Suppressor macrophage treated with lipopolysaccharide for 1 hour (primary cell): ENCODE measurements at places on chromosomes 5 and 9.

- DNase-seq, result no peak
Measured at GRCh38 chr5:78611126-78611605, 37.4 kb downstream of the LHFPL2 start.

DNA sequence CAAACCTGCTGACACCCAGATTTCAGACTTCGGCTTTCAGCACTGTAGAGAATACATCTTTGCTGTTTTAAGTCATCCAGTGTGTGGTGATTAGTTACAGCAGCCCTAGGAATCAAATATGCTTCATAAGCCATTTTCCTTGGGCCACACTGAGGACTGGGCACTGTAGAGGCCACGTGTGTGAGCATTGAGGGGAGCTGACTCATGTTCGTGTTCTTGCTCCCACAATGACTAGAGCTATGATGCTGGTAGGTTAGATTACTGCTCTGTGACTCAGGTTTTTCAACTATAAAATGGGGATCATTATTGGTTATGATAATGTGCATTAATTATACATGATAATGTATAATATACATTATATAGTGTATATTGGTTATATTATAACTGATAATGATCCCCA, 96.5 kb upstream of the PALM2AKAP2 start:
- no peak for DNase-seq

DNA sequence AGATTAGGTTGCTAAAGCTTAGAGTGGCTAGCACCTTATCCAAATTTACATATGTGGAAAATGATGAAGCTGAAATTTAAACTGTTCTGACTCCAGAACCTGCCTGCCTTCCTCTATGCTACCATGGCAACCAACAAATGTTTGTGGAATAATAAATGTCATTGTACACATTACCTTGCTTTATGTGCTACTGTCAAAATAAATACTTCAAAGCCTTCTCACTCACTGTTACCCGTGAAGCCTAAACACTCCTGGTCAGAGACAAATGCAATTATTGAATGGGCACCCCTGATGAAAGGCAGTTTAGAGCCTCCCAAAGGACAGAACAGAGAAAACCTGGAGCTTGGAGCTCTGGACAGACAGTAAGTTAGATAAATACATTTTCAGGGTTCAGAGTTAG, 158.6 kb downstream of the FAM114A2 start:
- no peak for DNase-seq

GRCh38 chr5:16563686-16564085, 53.1 kb downstream of the RETREG1 start:
- DNase-seq, result peak; percentile 53

GRCh38 chr9:93290495-93291434, 106.8 kb downstream of the WNK2 start:
- no peak for DNase-seq

DNA sequence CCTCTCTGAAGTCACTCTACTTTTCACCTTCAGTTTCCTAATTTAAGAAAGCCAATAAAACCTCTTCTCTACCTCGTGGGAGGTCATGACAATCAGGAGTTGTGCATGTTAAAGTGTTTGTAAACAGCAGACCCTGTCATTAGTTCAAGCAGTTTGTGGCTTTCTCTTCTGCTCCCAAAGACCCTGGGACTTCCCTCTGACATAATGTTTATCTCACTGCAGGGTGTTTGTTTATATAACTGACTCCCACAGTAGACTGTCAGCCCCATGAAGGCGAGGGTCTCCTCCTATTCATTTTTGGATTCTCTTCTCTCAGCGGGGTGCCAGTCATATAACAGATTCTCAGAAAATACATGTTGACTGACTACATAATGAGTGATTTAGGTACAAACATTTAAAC, 360.0 kb upstream of the ZNF462 start:
- no peak for DNase-seq

DNA sequence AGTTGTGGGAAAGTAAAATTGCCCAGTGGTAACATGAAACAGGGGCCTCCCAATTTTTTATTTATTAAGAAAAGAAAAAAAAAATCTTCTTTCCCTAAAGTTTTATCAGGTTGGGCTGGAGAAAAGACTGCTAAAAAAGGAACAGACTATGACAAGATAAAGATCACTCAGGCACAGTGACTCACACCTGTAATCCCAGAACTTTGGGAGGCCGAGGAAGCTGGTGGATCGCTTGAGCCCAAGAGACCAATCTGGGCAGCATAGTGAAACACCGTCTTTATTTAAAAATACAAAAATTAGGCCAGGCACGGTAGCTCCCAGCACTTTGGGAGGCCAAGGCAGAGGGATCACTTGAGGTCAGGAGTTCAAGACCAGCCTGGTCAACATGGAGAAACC, 312.5 kb downstream of the CETN3 start:
- DNase-seq, result no peak

GRCh38 chr5:135221187-135221473, 177.9 kb downstream of the MACROH2A1 start:
- DNase-seq, result peak; percentile 76

DNA sequence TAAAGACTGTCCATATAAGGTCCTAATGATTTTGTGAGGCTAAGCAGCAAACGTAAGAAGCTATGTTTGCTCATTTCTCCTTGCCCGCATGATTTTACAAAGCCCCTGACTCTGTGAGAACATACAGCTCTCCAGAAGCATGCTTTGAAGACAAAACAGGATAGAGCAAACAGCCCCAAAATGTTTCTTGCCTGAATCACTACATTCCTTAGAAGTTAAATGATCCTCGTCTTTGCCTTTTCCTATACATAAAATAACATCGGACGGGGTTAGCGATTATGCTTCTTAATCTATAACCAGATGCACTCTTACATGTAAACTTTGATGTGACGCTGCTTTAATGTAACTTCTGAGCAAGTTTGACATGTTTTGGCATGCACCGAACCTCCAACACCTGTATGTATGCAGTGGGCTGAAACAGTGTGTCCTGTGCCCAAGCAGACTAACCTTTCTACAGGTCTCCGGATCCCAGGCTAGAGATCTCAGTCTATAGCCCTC, 353.7 kb downstream of the CETN3 start:
- DNase-seq, result no peak

GRCh38 chr5:54492178-54492577, 25.4 kb upstream of the SNX18 start:
- DNase-seq, result no peak

DNA sequence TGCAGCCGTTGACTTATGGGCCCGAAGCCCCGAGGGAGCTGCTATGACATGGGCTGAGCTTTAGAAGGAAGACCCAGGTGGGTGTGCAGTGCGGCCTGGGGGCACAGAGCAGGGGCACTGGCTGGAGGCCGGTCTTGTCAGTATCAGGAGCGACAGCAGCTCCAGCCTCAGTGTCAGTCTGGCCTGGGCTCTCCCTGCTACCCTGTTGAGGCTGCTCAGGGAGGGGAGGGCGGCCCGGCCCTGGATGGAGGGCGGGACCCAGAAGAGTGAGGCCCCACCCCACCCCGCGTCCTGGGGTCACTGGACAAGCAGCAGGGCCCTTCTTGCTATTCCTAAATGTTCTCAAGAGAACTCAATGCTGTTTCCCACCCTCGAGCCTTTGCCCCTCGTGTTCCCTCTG, 18.0 kb downstream of the GFI1B start:
- no peak for DNase-seq

GRCh38 chr9:97859346-97859745, 6.3 kb downstream of the FOXE1 start:
- no peak for DNase-seq

- DNase-seq, result peak; percentile 89
Measured at GRCh38 chr5:100872408-100873190, 30.5 kb downstream of the ST8SIA4 start.

GRCh38 chr5:32090755-32091128, 83.4 kb downstream of the GOLPH3 start:
- DNase-seq, result no peak

- DNase-seq, result no peak
Measured at GRCh38 chr5:61471352-61471751, 139.3 kb downstream of the ZSWIM6 start.

DNA sequence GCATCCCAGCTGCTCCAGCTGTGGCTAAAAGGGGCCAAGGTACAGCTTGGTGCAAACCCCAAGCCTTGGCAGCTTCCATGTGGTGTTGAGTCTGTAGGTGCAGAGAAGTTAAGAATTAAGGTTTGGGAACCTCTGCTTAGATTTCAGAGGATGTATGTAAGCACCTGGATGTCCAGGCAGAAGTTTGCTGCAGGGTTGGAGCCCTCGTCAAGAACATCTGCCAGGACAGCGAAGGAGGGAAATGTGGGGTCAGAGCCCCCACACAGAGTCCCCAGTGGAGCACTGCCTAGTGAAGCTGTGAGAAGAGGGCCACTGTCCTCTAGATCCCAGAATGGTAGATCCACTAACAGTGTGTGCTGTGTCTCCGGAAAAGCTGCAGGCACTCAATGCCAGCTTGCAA, 236.2 kb upstream of the ADRA1B start:
- no peak for DNase-seq

- no peak for DNase-seq
Measured at GRCh38 chr5:166781737-166782136, 1509.7 kb upstream of the WWC1 start.

DNA sequence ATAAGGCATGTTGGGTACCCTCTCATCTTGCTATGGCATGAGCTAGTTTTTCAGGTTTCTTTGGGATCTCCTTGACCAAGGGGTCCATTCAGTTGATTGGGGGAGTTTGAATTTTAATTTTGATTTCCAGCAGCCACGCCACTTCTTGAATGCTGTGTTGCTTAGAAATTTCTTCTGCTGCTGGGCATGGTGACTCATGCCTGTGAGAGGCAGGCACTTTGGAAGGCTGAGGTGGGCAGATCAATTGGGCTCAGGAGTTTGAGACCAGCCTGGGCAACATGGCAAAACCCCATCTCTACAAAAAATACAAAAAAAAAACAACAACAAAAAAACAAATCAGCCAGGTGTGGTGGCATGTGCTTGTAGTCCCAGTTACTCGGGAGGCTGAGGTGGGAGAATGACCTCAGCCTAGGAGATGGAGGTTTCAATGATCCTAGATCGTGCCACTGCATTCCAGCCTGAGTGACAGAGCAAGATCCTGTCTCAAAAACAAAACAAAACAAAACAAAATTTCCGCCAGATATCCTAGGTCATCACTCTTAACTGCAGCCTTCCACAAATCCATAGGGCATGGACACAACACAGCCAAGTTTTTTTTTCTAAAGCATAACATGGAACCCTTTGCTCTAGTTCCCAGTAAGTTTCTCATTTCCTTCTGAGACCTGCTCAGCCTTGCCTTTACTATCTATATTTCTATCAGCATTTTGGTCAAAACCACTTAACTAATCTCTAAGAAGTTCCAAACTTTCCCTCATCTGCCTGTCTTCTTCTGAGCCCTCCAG, 17.7 kb downstream of the TMC1 start:
- DNase-seq, result no peak

DNA sequence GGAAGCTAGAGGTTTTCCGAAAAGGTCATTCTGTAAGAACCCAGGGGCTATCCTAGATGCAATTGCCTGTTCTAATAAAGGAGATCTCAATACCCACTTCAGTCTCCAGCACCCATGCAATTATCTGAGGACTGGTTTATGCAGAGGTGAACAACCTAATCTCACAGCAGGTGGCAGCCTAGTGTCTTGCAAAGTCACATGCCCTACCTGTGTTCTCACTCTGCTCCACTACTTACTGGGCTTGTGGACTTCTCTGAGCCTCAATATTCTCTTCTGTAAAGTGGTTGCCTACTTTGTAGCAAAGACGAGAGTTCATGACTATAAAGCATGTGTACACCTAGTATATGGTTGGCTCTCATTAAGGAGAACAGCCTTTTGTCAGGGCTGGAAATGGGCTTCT, 21.0 kb upstream of the ALDH1B1 start:
- DNase-seq, result no peak

GRCh38 chr5:176851380-176851779, 41.0 kb downstream of the UNC5A start:
- DNase-seq, result no peak

DNA sequence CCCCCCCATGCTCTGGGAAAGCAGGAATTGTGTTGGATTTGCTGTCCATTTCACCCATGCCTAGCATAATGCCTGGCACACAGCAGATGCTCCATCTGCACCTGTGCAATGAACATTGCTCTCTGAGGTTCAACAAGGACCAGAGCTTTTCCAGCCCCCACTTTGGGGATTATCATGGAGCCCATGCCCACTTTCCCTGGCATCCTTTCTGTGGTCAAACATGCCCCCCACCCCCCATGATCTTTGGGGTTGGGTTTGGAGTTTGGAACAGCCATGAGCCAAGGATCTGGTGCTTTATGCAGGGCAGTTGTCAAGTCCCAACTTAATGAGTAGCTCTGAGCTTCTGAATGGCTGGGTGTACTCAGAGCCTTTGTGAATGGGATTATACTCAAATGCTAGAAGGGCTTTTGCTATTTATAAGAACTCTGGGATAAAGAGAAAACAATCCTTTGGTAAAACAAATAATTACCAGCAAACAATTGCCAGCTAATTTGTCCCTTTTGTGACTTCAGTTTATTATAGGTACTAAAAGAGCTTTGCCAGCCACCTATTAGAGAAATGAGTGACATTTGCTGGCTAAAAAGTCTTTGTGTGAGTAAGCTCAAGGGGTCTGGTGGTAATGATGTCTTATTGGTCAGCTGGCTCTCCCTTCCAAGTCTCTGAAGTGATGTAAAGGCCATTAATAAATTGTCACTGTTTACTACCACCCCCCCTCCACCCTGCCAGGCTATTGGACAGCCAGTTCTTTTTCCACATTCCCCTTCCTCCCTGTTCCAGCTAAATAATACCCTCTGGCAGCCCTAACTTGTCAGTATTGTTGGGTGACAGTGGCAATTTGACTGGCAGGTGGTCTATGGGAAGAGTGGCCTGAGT, 182.3 kb downstream of the MACROH2A1 start:
- DNase-seq, result no peak

- DNase-seq, result no peak
Measured at GRCh38 chr5:116613445-116613844, 38.8 kb upstream of the SEMA6A start.

DNA sequence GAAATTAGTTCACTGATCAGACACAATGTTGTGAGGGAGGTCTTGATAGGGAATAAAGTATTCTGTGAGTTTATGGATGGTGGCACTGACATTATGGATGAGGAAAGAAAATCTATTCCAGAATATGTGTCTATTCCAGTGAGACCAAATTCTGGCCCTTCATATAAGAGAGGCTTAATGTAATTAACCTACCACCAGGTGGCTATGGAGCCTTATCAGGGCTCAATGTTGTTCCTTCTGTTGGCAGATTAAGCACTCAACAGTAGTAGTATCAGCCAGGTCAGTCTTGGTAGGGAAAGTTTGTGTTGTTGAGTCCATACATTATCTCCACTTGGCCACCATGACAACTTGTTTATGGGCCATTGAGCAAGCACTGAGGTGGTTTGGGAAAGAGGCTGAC, 41.7 kb upstream of the BARX1 start:
- no peak for DNase-seq

DNA sequence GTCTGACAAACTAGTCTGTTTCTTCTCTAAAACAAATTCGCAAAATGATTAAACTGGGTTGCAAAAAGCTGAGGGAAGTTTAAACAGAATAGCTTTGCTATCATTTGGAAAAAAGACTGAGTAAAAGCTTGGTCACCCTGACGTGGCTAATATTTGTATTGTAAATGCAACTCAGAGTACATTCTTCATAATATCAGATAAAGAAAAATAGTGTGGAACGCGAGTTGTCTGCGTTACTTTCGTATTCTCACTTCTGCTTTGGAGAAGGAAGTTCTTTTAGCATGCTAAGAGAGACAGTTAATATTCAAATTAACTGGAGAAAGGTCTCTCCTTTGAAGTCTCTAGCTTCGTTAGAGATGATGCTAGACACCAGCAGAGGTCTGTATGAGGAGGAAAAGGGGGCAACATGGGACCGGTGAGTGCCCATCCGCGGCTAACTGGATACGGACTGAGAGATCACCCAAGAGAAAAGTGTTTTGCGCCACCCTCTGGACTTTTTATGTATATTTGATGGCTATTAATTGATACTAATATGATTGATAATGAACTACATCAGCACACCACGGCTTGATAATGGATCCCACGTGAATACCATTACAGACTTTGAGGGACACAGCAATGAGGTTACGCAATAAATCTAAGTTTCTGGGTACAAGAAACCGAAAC, 2.9 kb upstream of the CNTRL start:
- DNase-seq, result peak; percentile 64
